ENCODE measurements at places on chromosomes 6 and 20.

DNA sequence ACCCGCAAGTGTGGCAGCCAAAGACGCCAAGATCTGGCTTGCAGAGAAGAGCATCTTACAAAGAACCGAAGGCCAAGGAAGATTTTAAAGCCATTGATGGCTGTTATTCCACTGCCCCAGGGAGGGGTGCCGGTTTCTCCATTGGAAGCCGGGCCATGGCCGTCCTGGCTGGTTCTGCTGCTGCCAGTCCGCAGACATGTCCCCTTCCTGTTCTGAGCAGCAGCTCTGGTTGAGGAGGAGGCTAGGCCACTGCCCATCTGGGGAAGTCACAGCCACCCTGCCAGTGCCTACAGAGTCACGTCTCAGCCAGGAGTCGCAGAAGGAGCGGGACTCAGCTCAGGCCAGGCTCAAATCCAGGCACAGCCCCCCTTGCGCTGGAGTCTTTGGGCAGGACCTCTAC, 42.6 kb upstream of the MRGBP start:
- no peak for DNase-seq

GRCh38 chr20:33693289-33693688, 7.1 kb upstream of the E2F1 start:
- DNase-seq: no peak

GRCh38 chr6:31268836-31269235, 3.1 kb downstream of the HLA-C start:
- DNase-seq: no peak

GRCh38 chr6:33490621-33491020, 36.2 kb downstream of the ZBTB9 start:
- no peak for DNase-seq

DNA sequence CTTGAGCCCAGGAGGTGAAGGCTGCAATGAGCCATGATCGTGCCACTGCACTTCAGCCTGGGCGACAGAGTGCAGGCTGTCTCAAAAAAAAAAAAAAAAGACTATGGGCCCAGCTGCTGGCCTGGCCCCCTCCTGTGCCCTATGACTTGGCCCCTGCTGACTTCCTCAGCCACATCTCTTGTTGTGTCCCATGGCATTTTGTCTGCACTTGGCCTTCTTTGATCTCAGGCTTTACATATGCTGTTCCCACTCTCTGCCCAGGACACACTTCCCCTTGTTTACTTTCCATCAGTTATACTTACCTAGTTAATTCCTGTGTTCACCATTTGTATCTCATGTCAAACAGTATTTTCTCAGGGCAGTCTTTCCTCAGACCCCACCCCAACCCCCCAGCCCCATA, 44.5 kb downstream of the RPRD1B start:
- DNase-seq: no peak

DNA sequence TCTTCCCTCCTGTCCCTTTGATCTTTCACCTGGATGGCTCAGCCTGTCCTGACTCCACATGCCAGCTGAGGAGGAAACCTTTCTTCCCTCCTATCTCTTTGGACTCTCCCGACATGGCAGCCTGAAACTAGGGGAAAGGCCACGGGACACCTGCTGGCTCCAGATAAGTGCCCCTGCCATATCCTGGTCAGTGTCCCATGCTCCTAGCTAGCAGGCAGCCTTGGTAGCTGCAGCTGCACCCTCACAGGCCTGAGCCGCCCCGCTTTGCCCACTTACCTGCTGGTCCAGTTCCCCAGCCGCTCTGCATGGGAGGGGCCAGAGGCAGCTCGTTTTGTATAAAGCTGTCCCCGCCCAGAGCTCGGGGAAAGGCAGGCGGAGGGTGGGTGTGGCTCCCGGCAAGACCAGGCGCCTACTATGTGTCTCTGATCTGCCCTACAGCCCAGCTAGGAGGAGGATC, 7.4 kb upstream of the SLC52A3 start:
- DNase-seq: no peak

GRCh38 chr6:46648869-46649492, 3.6 kb downstream of the CYP39A1 start:
- no peak for DNase-seq

- DNase-seq: no peak
Measured at GRCh38 chr20:22762576-22763256, 178.3 kb upstream of the FOXA2 start.

DNA sequence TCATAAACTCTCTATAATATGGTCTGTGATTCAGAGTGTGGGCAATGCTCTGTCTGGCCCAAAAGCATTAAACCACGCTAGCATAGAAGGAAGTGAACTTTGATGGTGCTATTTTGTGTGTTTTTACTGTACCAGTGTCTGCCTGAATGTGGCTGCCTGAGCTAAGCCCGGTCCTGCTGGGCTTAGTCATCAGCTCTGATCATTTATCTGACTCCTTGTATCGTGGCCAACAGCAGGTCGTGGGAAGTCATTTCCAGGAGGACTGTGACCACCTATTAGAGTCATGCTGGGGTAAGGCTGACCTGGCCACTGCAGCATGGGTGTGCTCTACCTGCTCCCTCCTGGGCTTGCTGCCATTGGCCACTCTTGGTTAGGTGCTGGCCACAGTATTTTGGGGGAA, 239.1 kb upstream of the CEP162 start:
- DNase-seq: no peak

DNA sequence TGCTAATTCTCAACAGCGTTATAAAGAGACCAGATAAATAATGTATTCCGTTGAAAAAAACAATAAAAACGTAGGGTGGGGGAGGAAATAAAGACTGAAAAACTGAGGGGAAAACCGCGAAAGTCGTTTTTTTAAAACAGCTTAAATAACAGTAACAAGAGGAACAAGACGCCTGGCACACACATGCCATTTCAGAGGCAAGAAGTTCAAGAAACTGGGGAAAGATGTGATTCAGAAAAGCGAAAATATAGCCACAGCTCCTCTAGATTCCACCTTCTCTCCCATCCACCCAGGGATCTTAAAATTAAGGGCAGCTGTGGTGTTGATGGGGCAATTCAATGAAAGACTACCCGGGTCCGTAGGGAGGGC, 1.3 kb downstream of the EPB41L2 start:
- DNase-seq: no peak

DNA sequence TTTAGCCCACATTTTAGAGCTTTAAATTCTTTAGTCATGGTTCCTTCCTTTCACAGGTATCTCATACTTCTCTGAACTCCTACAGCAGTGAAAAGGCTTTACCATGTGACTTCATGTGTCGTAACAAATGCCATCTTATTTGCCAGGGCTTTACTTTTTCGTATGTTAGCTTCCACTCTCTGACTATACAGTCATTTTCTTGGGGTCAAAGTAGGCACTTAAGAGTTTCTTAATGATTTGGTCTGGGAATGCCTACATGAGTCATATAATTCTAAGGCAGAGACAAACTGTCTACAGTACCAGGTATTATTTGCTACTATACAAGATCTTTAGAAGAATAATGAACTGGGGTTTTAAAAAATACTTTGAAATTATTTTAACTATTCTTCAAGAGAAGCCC, 15.0 kb downstream of the RAB23 start:
- no peak for DNase-seq

- no peak for DNase-seq
Measured at GRCh38 chr6:163616452-163616851, 201.9 kb downstream of the QKI start.

- no peak for DNase-seq
Measured at GRCh38 chr6:75414445-75415021, 79.1 kb downstream of the FILIP1 start.

GRCh38 chr6:154127657-154128056, 88.6 kb downstream of the OPRM1 start:
- no peak for DNase-seq

DNA sequence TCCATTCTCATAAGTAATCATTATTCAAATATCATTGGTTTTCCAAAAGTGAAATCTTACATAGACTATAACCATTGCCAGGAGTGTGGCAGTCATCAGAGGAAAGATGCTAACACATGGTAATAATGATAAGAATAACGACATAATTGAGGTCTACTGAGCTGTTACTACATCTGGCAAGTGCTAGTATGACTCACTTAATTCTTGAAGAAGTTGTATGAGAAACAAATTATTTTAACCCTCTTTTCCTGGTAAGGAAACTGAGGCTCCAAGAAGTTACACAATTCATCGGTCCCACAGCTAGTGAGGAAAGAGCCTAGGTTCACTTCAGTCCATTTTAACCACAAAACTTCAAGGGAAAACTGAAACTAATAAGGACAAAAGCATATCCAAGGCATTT, 335.6 kb upstream of the BTBD3 start:
- no peak for DNase-seq

DNA sequence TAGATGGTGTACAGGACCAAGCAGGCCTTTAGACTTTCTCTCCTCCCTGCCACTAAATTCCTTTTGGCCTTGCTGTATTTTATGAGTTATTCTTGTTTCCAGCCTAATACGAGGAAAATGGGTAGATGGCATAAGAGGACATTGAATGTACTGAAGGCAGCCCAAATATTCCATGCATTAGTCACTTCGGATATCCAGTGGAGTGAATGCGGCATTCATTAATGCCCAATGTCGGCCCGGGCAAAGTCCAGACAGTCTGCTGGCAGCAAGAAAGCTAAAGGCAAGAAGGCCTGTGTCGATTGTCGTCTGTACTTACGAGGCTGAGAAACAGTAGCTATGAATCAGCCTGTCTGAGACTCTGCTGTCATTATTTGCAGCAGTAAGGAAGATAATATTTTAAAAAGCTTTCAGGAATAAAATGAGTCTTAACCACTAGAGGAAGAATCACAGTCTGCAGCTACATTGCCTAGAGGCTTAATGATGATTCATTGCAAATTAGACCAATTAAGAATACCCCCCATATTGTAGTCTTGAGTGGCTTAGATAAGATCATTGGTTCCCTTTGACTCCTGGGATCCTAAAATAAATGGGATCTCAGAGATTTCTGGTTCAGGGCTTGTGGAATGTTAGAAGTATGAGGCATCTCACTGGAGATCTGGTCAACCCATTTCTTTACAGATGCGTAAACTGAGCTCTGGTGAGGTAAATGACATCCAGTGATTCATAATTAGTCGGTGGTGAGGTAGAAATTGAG, 534.1 kb upstream of the JAG1 start:
- DNase-seq: no peak

DNA sequence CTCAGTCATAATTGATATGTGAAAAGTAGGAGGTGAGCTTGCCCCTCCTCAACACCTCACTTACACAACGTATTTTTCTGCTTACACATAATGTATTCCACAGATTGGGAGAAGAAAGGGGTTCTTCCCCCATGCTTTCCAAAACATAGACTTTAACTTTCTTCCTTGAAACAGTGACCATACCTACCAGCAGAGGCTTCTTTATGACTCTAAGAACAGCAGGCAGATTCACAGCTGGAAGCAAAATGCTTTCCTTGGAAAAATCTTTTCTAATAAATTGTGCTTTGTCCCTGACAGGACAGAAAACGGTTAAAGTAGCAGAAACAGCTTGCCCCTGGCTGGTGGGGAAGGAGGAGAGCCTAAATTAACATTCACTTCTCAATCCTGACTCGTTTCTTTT, 629.1 kb upstream of the IMPG1 start:
- no peak for DNase-seq

- DNase-seq: no peak
Measured at GRCh38 chr6:102902471-102902870, 1509.0 kb downstream of the GRIK2 start.

- no peak for DNase-seq
Measured at GRCh38 chr20:6959900-6960312, 192.4 kb downstream of the BMP2 start.

DNA sequence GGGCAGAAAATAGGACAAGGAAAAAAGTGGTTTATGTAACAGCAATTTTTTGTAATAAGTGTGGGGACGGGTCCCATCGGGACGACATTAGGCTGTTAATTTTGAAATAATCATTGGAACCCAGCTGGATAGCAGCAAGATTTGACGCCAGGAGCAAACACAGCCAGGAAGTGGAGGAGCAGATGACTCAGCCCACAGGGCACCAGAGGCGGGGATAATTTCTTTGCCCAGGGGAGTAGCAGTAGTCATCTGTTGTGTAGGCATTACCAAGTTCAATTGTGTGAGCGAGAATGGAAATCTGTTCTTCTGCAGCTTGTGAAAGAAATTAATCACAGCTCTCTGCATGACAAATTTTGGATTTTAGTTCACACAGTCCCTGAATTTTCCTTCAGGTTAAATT, 22.6 kb upstream of the RIN2 start:
- peak; percentile 14 for DNase-seq

DNA sequence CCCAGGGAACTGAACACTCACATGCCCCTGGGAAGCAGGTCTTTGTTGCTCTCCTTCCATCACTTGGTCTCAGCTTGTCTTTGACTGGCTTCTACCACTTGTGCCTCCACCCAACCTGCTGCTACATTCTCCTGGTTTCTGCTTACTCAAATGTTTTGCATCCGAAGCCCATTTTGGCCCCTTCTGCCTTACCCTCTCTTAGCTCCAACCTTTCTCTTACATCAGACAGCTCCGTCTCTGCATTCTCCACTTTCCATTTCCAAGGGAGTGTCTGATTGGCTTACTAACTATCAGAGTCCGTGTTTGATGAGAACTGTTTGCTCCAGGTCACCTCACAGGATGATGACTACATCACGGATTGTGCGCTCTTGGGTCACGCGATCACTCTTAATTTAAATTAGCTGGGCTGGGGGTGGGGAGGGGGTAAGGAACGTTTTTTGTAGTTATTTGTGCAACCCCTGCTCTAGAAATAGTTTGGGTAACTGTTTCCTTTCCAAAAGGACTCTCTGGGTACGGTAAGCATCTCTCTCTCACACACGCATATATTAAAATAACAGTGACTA, 844 bp upstream of the ABRACL start:
- peak; percentile 49 for DNase-seq

DNA sequence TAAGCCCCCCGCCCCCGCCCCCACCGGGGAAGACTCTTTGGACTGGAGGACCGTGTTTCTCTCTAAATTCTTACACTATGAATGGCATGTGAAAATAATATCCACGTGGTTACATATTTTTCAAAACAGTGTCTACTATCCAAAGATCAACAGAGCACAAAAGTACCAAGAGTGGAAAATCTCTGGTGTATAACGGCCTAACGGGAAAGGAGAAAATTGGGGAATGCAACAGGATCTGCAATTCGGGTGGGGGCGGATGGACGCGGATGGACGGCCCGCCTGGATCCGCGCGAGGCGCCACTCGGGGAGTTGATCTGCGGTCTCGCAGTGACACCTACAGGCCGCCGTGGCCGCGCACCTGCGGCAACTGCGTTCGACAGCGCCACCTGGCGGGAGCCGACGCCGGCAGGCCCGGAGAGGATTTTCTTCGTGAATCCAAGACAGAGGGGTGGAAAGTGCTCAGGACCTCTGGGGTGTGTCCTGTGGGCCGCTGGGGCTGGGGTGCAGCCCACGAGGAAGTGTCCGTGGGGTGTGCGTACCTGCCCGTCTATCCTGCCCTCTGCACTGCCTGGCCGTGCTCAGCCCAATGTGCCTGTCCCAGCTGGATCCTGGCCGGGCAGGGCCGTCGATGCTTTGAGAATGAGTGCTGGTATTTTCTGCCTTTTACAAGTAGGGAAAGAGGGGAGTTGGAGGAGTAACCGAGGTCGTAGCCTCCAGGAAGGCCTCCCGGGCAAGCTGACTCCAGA, 18.6 kb downstream of the ANKRD60 start:
- peak; percentile 94 for DNase-seq

GRCh38 chr6:28010526-28010925, 53.5 kb downstream of the OR2B6 start:
- DNase-seq: no peak

- peak; percentile 44 for DNase-seq
Measured at GRCh38 chr6:42281570-42281969, 63.9 kb upstream of the MRPS10 start.
